ENCODE measurements at places on chromosomes 4 and X.

DNA sequence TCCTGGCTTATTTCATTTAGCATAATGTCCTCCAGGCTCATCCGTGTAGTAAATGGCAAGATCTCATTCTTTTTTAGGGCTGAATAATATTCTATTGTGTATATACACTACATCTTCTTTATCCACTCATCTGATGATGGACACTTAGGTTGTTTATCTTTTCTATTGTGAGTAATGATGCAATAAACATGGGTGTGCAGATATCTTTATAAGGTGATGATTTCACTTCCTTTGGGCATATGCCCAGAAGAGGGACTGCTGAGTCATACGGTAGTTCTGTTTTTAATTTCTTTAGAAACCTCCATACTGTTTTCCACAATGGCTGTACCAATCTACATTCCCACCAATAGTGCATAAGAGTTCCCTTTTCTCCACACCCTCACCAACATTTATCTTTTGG, 317.6 kb upstream of the CNKSR2 start:
- no peak for DNase-seq

GRCh38 chrX:25175743-25176142, 160.0 kb upstream of the ARX start:
- no peak for DNase-seq

DNA sequence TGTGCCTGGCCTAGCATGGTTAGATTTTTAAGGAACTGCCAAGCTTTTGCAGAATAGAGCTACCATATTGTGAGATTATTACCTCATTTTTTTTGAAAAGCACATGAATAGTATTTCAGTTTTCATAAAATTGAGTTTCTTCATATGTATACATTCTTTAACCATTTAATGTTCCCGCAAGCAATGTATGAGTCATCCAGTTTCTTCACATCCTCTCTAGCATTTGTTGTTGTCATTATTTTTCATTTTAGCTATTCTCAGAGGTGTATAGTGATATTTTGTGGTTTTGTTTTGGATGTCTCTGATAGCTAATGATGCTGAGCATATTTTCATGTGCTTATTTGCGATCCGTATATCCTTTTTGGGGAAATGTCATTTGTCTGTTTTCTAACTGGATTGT, 74.9 kb downstream of the GLUD2 start:
- DNase-seq: no peak

- DNase-seq: no peak
These were observed 631 bp downstream of the EVC start for GRCh38 chr4:5711479-5712184.

GRCh38 chrX:45026036-45026435, 153.0 kb downstream of the KDM6A start:
- DNase-seq: no peak

GRCh38 chrX:23662187-23662586, 5.1 kb upstream of the PRDX4 start:
- no peak for DNase-seq

- DNase-seq: no peak
These were observed 39.4 kb upstream of the TET2 start for GRCh38 chr4:105107095-105107856.

DNA sequence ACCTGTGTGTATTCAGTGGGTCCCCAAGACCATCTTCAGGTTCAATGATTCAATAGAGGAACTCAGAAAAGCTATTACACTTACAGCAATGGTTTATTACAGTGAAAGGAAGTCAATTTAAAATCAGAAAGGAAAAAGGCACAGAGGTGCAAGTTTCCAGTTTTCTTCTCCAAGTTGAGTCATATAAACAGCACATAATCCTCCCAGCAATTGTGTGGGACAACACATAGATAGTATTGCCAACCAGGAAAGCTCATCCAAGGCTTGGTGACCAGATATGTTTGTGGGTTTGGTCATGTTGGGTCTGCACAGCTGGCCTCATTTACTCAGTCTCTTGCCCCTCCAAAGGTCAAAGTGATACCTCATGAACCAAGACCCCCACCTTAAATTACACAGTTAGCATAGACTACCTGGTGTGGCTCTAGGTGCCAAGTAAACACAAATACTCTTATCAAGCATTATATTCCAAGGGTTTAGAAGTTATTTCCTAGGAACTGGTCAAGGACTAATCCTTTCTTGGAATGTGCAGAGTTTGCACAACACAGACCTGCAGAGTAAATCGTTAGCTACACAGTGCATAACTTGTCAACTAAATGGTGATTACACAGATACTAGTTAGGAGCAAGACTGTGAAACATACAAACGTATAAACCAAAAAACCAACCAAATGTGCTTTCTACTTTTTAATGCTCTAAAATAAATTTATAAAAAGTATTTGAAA, 777.3 kb downstream of the PCDH18 start:
- DNase-seq: no peak

DNA sequence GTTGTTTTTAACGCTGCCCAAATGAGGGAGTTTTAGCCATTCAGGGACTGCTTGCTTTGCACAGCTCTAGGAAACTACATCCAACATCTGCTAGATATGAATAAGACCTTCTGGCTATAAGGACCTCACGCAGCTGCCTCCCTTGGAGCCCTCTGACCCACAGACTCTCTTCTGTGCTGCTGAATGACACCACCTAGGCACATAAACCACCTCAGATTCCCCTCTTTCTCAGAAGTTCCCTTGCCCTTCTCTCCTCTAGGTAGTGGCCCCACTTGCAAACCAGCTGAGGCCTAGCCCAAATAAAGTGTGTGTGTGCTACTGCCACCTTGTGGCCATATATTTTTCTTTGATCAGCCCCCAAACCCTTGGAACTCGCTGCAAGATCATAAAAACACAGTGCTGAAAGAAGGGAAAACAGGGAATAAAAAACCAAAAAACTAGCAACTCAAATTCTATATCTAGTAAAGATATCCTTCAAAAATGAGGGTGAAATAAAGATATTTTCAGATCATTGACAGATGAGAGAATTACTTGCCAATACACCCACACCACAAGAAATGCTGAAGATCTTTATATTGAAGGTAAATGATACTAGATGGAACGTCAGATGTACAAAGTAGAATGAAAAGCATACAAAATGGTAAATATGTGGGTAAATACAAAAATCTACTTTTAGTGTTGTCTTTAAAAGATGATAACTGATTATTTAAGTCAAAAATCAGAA, 265.9 kb downstream of the ADAMTS3 start:
- DNase-seq: no peak

DNA sequence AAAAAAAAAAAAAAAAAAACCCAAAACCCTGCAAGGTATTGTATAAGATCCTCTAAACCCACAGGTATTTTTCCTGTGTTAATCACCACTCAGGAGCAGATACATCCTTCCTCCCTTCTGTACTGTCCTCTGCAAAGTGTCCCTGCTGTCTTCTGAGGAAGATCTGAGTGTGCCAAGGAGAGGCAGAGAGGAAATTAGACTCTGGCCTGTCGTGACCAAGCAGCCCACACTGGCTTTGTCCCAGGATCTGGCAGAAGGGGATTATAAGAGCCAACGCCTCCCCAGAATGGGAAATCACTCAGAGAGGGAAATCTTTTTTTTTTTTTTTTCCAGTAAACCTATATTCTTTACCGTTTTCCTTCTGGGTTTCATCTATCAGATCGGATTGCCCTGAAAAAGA, 39.6 kb downstream of the PTCHD1 start:
- no peak for DNase-seq

DNA sequence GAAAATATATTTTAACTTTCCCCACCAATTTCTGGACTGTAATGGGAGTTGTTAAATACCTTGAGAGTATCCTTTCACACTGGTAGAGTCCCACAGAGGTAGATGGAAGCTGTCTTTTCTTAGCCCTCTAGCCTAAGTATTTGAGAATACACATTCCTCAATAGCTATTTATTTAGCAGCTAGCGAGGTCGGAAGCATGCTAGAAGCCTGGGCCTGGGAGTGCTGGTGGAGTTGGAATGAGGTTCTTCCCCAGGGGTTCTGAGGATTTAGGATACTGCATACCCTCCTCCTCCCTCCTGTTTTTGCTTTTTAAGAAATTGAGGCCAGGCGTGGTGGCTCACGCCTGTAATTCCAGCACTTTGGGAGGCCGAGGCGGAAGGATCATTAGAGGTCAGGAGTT, 999 bp upstream of the KLHL15 start:
- no peak for DNase-seq

DNA sequence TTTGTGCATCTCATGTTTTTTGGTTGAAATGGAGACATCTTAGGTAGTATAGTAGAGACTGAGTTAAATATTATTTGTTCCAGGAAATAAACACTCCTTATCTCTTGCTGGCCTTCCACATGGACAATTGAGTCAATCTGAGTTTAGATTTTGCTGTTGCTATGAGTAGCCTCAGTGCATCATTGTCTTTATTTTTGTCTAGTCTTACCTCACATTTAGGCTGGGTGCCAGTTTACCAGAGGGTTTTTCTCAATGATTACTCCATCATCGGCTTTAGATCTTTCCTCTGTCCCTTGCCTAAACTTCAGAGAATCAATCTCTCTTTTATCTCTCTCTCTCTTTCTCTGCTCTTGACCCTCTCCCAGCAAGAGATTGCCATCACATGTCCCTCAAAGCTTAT, 73.6 kb downstream of the GABRB1 start:
- no peak for DNase-seq

DNA sequence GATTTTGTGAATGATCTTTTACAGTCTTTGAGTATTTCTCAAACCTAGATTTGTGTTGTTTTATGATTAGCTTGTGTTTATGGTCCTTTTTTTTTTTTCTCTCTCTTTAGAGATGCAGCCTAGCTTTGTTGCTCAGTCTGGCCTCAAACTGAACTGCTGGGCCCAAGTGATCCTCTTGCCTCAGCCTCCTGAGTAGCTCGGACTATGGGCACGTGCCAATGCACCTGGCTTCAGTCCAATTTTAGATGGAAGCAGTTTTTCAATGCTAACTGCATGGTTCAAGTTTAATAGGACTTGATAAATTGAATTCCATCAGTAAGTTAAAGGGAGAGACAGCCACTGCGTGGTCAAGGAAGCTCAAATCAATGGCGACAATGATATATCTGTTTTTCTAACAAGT, 3.8 kb upstream of the FGG start:
- DNase-seq: no peak

DNA sequence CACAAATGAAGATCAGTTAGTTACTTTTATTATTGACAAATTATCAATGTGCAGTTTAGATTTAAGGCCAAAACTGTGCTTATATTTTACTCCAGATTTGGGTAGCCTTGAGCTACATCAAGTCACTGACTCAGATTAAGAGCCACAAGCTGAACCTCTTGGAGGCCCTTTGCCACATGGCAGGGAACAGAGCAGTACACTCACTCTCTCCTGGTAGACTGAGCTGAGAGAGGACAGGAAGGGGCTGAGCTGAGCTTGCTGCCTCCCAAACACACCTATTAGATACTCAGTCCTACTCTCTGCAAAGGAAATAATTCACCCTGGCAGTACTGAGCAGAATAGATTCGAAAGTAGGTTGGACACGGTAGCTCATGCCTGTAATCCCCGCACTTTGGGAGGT, 7.8 kb downstream of the STAP1 start:
- no peak for DNase-seq

DNA sequence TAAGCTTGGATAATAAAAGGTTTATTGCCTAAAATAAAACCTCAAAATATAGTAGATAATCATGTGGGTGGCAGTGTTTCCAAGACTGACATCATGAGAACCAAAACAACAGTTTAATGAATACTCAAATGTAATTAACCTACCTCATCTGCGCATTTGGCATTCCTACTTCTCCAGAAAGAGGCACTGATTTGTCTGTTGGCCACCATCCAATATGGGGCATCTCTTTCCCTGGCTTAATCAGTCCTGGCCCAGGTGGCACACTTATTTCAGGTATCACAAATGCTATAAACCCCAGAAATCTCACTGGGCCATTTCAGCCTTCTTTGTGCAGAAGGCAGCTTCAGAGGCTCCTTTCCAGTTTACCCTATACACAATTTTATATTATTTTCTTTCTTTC, 192.2 kb downstream of the COMMD8 start:
- DNase-seq: no peak

DNA sequence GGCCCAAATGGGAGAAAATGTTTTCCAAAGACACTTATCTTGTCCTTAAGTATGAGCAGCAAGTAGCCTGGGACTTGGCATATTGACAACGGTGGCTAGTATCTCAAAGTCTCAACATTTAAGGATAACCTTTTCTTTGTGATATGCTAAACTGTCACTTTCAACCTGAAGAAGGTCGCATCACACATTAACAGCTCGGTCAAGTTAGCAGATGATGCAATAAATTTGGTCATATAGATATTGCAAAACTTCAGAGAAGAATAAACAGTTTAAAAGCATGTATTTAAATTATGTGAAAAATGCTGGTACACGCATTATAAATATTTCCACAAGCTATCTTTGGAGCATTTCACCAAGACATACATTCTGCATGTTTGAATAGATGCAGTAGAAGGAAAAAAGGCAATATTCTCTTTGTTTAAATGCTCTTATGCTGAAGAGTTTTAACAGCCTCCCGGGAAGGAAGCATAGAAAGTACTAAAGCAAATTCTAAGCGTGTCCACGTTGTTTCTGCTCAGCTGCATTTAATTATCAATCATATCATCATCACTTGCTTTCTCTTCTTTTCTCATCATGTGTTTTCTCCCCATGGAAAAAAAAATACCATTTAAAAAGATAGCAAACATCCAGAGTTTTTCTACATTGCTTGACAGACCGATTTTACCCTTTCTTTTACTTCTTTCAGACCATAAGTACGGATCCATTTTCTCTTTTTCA, 24.2 kb downstream of the ARHGAP6 start:
- DNase-seq: no peak

GRCh38 chr4:70839589-70840093, at the start of gene GRSF1:
GRSF1 (minus strand) TSS chr4:70839890; CDS start chr4:70839827, 63 bp downstream.
- peak; percentile 82 for DNase-seq

DNA sequence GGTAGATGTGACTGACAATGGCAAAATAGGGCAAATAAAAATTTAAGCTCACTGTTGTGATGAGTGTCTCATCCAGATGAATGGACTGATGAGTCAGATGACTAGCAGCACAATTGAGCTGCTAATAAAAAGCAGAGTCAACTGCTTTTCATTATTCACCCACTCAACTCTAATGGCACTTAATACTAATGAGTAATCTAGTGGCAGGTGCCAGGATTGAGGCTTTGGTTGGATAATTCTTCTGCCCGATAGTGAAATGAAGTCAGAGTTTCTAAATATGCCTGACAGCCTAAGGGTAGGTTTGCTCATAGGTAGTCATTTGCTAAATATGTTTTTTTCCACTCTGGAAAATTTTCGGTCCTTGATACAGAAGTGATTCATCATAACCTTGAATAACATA, 10.4 kb downstream of the OGT start:
- DNase-seq: no peak

- peak; percentile 12 for DNase-seq
These were observed 547 bp downstream of the GUCY1A1 start for GRCh38 chr4:155667222-155667567.

DNA sequence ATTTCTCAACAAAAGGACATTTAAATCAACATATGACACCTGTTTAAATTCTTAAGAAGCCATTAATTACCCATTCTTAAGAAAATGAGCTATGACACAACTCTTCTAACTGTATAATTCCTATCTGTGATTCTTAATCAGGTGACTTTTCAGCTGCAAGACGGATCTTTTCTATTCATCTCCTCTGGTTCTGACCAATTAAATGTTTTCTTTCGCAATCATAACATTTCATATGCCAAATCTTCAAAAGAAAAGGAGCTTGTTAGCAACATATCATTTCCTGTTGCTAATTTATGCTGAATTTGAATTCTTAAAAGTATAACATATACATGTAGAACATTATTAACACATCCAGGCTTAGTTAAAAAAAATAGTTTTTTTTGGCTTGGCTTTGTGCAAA, 62.5 kb downstream of the SEL1L3 start:
- no peak for DNase-seq
